ENCODE measurements at places on chromosomes 4 and X. TPM values are rescaled to one million over a fixed set of nuclear protein-coding genes. Genes with fewer than 3 reads are reported as not detected.

The FAM184B gene
- total RNA-seq, result under 0.01 TPM

The C4orf50 gene
- not detected for total RNA-seq

The PLAC8 gene
- 3.4 TPM for total RNA-seq

The HCCS gene
- total RNA-seq, result 17.3 TPM

The CAPN6 gene
- not detected for total RNA-seq

The POLN gene
- 3.7 TPM for total RNA-seq

The AMOT gene
- 1.8 TPM for total RNA-seq

The NLGN4X gene
- total RNA-seq, result 0.49 TPM

Measured in cardiac atrium fibroblast (primary cell).